ENCODE measurements at places on chromosomes 11 and 22. TPM values are rescaled to one million over a fixed set of nuclear protein-coding genes. Genes with fewer than 3 reads are reported as not detected.

Gene CHRM1
- 0.67 TPM for total RNA-seq

Gene APLNR
- total RNA-seq, result not detected

Gene CCDC116
- total RNA-seq, result 1.4 TPM

Gene PUS3
- total RNA-seq, result 12.7 TPM

Gene RIMBP3B
- 0.65 TPM for total RNA-seq

Gene TYR
- total RNA-seq, result not detected

Measured in progenitor cell of endocrine pancreas (in vitro differentiated cells).